ENCODE measurements at places on chromosomes 1 and 21.

DNA sequence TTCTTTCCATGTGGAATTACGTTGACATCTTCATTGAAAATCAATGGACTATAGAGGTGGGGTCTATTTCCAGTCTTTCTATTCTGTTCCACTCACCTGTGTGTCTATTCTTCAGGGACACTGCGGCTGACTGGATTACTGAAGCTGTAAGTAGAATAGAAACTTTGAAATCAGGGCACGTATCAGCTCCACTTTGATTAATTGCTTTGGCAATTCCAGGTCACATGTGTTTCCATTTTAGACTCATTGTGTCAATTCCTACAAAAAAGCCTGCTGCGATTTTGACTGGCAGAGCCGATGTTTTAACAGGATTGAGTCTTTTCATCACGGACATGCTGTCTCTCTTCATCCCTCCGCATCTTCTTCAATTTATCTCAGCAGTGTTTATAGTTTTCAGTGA, 20.9 kb upstream of the RNF223 start:
- no peak for DNase-seq

GRCh38 chr1:71093938-71094337, 13.1 kb upstream of the ZRANB2 start:
- no peak for DNase-seq

DNA sequence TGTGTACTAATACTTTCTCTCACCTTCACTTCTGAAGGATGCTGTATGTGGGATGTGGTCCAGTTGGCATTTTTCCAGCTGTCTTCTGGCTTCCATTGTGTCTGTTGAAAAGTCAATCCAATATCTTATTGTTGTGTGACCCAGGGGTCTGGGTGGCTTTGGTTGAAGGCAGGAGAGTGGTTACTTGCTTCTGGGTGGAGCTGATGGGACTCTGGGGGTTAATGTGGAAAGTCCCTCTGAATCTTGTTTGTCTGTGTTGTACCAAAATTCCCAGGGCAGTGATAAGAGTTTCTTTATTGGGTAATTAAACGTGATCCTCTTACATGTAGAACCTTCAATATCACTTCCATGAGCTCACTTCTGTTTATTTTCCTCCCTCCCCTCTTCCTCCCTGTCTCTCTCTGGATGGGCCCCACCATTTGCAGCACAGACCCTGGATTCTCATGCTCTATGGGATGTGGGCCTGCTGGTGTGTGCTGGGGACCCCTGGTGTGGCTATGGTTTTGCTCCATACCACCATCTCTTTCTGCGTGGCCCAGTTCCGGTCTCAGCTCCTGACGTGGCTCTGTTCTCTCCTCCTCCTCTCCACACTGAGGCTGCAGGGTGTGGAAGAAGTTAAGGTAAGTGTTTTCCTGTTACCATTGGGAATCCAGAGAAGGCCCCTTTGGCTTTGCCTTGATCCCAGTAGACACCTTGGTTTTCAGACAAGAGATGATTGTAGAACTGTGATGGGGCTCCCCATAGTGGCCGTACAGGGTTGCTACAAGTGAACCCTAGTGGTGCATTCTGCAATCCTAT, 71.5 kb downstream of the HHAT start:
- no peak for DNase-seq

DNA sequence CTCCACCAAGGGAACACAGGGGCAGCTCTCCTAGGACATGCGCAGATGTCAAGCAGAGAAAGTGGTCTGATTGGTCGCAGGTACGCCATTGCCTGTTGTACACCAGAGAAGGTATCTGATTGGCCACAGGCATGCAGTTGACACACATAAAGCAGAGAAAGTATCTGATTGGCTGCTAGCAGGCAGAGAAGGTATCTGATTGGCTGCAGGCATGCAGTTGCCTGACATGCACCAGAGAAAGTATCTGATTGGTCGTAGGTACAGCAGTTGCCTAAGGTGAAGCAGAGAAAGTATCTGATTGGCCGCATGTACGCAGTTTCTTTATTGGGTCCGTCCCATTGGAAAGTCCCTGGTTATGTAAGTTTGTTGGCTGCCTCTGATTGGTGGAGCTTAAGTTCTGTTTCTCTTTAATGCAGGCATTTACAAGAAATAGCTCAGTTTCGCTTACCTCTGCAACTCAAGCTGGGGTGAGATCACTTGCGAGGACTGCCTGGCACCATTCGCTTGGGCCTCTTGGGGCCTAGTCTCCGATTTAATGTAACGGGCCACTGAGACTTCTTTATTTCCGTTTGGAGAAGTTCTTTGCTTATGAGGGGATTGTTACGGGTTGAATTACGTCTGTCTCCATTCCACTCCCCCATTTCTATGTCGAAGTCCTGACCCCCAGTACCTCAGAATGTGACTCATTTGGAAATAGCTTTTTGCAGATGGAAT, 74.2 kb downstream of the SIK1 start:
- DNase-seq = no peak

DNA sequence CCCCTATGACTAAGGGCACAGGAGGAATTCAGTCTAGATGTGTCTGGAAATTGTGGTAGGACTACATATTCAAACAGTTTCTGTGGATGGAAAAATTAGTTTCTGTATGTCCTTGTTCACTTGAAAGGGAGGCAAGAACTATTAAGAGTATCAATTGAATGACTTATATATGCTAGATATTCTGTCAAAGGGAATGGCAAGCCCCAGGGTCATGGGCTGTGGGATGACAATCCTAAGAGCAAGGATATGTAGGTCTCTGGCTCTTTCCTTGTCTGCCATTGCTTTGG, 383.5 kb upstream of the B3GALT2 start:
- DNase-seq = no peak

DNA sequence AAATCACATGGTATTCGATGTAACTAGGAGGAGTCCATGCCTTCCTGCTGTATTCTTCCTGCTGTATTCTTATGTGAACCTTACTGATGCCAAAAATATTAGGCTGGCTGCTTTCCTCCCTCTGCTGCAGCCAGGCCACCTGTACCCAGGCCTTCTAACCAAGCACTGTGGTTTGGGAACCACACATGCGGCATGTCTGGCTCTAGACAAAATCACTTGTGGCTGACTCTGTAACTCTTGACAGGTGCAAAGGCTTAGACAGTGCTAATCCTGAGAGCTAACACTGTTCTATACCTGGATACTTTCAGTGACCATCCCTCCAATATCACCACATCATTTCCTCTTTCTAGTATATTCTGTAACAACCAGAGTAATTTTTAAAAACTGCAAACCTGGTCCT, 67.7 kb downstream of the PCP4 start:
- no peak for DNase-seq

DNA sequence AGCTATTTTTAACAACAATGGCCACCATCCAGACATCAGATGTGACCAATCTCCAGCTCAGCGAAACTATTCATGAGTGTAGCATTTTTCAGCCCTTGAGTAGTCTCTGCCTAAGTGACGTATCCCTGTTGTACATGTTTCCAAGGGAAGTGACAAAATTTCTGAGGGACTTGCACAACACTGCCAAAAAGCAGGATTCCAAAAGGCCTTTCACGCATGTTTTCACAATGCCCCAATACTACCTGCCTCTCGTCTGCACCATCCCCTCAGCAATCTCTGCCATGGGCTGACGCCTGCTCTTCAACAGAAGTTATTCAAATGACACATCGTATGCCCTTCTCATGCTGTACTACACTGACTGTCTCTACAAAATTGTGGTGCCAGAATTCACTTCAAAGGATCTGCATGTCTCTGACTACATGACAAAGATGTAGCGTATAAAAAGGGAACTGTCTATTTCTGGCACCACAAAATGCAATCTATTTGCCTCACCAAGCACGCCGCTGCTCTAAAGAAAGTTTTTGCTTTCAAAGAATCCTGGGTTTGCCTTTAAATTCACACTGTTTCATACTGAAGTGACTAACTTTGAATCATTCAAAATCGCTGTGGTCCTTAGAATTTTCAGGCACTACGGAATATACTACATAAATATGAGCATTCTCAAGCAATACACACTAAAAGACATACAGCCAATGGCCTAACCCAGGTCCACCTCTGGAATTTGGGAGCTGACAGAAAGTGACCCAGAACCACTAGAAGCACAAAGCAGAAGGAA, 32.9 kb downstream of the JAK1 start:
- no peak for DNase-seq

DNA sequence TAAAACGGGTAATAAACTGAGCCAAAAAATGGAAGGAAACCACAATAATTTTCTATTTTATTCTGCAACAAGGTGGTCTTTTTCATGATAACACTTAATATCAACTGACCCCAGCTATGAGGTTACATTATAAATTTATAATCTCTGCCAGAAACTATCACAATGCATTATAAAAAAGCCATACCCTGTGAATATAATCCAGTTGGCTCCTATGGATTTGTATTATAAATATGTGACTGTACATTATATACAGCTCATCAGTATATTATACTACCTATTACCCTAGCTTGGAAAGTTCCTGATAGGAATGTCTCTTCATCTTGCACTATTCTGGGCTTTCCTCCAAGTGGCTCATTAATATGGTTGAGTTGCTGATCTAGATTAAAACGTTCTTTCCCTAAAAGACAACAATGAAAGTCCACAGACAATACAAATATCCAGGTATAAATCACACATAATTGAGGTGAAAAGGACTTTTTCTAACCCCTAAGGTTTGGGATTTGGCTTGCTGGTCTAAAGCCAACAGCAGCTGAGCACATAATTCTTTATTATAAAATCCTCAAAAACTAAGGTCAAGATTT, 487.7 kb downstream of the TTLL7 start:
- DNase-seq = no peak

- DNase-seq = no peak
Observed at GRCh38 chr1:192167011-192167410, 8.7 kb downstream of the RGS18 start.

DNA sequence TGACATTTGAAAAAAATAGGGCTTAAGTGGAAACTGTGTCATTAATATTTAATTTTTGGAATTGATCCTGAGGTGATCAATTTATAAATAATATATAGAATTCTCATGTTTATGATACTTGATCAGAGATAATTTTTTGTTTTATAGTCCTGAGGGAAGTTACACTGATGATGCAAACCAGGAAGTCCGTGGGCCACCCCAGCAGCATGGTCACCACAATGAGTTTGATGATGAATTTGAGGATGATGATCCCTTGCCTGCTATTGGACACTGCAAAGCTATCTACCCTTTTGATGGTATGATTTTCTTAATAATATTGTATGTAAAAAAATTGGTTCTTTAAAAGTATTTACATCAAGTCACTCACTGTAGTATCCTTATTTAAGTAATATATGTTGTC, 101.2 kb downstream of the FNBP1L start:
- no peak for DNase-seq

DNA sequence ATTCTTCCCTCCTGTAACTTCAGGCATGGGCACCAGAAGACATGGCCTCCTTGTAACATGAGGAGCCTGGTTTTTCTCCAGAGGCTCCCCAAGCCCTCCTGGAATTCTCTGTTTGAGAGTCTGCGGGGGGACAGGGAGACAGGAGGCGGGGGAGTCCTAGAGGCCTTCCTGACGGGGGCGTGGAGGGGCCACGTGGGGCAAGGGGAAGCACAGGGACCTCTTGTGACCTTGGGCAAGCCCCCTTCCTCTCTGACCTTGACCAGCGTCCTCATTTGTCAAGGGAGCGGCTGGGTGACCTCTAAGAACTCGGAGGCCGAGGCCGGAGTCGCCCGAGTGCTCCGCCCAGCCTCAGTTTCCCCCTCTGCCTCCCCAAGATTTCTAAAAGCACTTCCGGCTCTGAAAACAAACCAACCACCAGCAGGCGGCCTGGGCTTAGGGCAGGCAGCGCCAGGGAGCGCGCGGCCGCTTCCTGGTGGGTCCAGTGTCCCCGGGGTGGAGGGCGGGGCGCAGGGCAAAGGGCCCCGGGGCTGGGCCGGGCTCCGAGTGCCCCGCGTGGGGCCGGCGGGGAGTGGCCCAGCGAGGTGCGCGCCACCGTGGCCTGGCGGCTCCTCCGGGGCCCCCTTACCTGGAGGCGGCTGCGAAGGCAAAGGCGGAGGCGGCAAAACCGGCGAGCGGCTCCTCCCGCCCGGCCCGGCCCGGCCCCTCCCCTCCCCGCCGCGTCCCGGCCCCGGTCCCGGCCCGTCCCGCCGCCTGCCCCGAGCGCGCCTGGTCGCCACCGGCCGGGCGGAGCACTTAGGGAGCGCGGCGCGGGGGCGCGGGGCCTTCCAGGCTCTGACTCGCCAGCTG, at the start of gene TMCO4:
TMCO4 (minus strand) TSS at position 687 of the 846 bp plus-strand sequence. CDS start 19,158 bp downstream, outside the sequence.
- DNase-seq = peak; percentile 5

DNA sequence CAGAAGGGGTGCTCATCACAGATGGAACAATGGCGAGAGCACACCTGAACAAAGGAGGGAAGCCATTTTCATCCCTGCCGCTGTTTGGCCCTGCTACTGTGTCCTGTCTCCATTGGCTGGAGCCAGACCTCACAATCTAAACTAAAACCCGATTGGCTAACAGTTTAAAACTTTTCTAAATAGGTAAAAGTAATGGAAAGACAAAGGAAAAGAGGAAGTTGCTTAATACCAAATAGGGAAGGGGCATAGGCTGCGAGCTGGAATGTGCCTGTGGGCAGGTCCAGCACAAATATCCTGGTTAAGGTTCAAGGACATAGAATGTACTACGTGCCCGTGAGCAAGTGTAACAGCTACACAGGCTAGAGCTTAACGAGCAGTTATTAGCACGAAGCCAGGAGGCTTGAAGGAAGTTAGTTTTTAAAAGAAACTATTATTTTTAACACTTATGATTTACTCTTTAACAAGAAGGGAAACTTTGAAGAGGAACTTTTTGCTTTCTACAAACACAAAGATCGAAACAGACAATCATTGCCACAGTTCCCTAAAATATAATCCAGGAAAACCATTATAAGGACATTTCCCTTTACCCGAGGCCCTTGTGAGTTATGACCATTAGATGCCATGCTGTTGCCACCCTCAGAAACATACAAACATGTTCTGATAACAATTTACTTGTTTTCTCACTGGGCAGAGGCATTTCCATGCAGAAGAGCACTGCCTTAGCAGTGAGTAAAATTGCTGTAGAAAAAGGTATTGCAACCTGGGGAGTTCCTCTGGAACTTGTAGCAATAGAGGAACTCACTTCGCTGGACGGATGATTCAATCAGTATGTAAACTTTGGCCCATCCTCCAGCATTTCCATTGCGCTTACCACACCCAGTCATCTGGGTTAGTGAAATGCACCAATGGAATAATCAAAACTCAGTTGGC, 4.8 kb upstream of the PTTG1IP start:
- DNase-seq = no peak

DNA sequence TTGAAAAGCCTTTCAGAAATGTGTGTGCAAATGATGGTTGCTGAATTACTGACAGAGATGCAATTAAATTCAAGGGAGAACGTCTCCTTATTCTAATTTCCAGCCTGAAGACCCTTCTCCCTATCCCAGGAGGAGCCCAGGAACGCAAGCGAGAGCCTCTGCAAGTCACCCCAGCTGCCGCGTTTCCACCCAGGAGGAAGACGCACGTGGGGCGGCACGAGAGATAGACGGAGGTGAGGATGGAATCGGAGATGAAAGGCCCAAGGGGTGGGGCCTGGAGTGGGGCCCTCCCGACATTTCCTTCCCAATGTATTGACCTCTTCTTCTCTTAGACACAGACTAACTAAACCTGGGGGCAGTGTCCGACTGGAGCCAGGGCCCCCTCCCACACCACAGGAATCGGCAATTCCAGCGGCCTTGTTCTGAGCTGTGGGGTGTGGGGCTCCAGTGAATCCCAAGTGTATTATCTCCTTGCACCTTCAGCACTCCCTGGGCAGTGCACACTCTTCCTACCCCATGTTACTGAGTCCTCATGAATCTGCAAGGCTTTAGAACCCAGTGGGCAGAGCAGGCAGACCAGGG, 322.5 kb downstream of the AJAP1 start:
- DNase-seq = no peak

- no peak for DNase-seq
Observed at GRCh38 chr1:231172411-231172810, 10.6 kb downstream of the TRIM67 start.

GRCh38 chr1:217012659-217013058, 289.4 kb upstream of the ESRRG start:
- no peak for DNase-seq

Data from esophagus squamous epithelium (tissue), 5 donors.